ENCODE measurements at places on chromosomes 3 and 15.

DNA sequence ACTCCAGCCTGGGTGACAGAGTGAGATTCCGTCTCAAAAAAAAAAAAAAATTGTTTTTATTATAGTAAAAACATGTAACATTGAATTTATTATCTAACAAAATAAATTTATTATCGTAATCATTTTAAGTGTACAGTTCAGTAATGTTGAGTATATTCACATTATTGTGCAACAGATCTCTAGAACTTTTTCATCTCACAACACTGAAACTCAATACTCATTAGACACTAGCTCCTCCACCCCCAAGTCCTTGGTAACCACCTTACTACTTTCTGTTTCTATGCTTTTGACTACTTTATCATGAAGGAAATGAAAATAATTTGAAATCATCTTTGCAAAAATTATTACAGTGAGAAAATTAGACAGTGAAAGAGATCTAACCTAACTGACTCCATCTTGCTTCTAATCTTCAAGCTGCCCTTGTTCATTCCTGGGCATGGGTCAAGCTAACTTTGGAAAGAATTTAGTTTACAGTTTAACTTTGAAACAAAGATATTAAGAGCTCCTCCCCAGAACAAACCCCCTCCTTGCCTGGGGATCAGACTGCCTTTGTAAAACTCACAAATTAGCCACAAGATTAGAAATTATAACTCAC is 15.0 kb upstream of the FYCO1 start:
- DNase-seq, result no peak

GRCh38 chr15:42720071-42720470 is 16.9 kb downstream of the CDAN1 start:
- no peak for DNase-seq

- no peak for DNase-seq
Observed at GRCh38 chr15:82647835-82648256, 683 bp upstream of the CPEB1 start.

GRCh38 chr3:54251705-54252104 is 129.4 kb downstream of the CACNA2D3 start:
- no peak for DNase-seq

DNA sequence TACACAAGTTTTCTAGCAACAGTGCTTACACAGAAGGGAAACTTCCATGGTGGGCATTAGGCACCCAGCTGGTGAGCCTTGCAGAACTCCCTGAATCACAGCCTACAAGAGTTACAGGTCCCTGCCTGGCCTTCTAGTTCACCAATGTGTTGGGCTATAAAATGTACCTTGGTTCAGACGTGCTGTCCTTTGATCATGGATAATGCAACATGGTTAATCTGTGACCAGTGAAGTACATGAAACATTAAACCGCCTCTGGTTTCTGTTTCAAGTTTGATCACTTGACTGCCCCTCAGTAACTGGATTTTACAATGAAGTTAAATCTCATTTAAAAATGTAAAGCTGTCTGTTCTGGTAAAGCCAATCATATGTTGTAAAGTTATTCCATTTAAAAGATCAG is 51.8 kb downstream of the FMN1 start:
- no peak for DNase-seq

DNA sequence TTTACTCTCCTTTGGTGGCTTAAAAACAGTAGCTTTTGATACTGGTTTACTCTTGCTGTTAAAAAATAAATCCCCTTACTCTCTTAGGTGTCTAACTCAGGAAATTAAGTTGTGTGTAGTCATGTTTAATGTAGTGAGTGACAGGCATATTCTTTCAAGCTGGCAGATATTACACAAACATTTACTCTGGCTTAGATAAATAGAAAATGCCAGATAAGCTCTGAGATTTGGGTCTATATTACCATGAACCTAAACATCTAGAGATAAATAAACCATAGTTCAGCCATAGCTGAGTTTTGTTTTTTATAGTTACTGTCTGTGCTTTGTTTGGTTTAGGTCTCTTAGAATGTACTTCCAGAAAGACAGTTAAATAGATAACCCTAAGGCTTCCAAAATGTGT is 2.4 kb downstream of the SEMA6D start:
- peak; percentile 10 for DNase-seq

- no peak for DNase-seq
Observed at GRCh38 chr3:113105093-113105449, 106.3 kb upstream of the BOC start.

- DNase-seq, result no peak
Observed at GRCh38 chr3:186640473-186640818, 247 bp downstream of the FETUB start.

- no peak for DNase-seq
Observed at GRCh38 chr3:99699841-99700240, 61.4 kb downstream of the COL8A1 start.

DNA sequence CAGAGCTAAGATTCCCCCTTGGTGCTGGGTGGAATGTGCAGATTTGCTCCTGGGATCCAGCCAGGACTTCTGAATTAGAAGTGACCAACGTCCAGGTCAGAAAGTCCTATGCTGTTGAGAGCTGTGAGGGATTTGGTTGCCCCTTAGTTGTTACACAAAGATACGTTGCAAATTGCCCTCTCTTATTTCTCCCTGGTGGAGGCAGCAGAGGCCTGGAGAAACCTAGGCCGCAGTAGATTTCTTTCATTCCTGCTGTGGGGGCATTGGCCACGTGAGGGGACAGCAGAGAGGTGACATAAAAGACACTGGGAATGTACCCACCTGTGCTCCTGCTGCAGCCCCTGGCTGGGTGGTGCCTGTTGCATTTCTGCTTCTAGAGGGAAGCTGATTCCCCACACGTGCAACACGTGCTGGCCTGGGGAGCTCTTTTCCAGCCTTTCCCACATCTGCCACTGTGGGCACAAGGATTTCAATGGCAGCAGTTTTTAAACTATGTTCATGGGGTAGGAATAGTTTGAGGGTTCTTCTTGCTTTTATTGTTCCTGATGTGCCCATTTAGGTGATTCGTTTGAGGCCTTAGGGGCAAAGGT is 65.7 kb downstream of the SYNM start:
- DNase-seq, result no peak

GRCh38 chr3:158352551-158352950 is 218.4 kb upstream of the MLF1 start:
- no peak for DNase-seq

GRCh38 chr3:150889106-150889505 is 16.1 kb downstream of the MINDY4B start:
- no peak for DNase-seq
